ENCODE measurements at places on chromosomes 5 and 9.

DNA sequence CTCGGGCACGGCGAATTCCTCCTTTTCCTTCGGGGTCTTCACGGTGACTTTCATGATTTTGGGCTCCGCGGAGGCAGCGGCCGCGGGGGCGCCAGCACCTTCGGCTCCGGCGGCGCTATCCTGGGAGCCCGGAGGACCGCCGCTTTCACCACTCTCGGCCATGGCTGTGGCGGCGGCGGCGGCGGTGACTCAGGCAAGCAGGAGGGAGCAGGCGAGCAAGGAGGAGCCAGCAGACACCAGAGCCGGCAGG, 315 bp downstream of the UBQLN1 start:
- no peak for DNase-seq

DNA sequence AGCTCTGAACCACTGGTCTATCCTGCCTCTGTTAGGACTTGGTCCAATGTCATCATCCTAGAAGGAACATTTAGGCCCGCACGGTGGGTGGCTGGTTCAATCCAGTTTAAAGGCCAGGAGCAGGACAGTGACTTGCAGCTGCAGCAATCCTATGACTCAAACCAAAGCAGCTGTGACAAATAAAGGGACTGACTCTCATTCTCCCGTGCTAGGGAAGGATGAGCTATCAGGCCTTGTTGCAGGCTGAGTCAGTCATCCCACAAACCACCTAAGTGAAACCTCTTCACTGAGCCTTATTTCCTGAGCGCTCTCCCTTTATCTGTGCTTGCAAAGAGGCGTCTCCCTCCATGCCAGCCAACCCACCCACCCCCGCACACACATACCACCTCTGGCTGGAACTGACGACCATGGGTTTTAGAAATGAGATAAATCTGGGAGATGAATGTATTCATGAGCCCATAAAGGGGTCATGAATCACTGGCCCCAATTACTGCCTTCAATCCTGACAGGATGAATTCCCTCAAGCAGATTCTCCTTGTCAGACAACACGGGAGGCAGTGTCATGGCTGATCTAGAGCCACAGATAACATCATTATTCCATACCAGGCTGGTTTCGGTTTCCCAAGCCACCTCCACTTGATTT, 93.4 kb downstream of the KCNIP1 start:
- no peak for DNase-seq

- DNase-seq: no peak
These were observed 268.3 kb downstream of the PJA2 start for GRCh38 chr5:109141222-109142200.

DNA sequence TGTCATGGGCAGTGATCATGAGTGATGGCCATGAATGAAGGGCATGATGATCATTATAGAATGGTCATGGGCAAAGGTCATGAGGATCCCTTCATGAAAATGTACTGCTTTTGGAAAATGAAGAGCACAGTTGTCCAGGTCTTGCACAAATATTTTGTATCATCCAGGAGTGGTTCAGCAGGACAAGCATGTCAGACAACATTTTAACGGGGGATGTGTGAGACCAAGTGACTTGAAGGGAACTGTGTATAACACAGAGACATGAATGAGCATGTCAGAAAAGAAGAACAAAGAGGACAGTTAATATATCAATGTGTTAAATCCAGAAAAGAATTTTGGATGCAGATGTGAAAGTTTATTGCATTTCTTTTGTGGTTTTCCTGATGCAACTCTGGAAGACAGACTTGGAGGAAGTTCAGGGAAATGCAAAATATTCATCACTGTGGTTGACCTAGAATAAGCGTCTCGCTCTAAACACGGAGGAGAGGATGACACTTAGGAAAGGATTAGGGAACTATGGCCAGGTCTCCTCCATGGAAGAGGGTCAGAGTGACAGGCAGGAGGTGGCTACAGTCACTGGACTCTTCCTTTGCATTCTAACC, 116.1 kb upstream of the IRX4 start:
- DNase-seq: no peak

- DNase-seq: no peak
These were observed 41.7 kb upstream of the BARX1 start for GRCh38 chr9:93996863-93997262.

DNA sequence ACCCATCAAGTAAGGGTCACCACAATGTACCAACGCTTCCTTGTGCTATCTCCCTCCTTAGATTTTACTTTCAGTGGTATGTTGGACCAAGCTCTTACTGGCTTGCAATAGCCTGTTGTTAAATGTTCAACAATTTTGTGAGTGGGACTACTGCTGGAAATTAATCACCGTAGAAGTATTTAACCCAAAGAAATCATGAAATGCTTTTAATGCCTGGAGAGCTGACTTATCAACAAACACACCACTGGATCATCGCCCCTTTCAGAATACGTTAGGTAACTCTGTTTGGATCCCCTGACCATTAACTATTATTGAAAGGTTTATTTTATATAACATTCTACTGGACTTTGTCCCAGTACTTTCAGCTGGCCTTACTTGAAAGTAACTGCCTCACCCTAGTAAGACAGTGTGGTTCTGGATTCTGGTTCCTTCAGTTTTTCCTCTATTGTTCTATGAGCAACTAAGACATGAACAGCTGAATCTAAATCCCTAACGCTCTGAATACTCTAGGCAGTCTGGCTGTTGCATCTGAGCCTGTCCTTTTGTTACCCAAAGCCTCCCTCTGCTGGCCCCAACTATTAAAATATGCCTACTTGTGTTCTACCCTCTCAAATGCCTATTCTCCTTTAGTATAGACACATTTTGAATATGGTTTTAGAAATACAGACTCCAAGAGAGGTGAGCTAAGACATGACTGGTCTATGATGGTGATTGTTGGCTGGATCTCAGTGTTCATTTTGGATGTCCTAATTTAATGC, 1203.4 kb upstream of the DMAC1 start:
- no peak for DNase-seq

DNA sequence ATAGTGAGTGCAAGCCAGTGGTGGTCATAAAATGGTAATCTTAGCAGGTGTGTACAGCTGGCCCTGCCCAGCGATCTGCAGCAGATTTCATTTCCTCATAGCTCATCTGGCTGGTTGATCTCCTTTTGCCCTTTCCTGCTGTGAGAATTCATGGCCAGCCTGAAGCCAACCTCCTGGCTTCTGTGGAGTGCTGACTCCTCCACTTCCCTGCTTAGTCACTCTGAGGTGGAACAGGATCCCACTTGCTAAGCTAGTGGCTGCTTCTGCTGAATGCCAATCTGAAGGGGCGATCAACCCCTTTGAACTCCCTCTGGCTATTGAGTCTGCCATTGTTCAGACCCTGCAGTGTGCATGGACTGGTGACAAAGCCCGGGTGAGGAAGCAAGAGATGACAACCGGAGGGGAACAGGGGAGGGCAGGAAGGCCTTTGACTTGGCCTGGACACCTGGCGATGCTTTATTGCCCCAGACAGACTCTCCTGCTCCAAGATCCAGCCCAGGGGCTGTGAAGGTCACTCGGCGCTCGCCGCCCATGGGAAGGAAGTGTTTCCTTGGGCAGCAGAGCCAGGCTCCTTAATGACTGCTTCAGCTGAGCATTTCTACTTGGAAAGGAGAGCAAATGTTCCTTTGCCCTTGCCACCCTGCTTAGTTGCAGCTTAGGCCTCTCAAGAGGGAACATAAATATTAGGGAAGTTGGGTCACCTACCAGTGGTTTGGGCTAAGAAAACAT, 341.1 kb downstream of the ZSWIM6 start:
- no peak for DNase-seq

DNA sequence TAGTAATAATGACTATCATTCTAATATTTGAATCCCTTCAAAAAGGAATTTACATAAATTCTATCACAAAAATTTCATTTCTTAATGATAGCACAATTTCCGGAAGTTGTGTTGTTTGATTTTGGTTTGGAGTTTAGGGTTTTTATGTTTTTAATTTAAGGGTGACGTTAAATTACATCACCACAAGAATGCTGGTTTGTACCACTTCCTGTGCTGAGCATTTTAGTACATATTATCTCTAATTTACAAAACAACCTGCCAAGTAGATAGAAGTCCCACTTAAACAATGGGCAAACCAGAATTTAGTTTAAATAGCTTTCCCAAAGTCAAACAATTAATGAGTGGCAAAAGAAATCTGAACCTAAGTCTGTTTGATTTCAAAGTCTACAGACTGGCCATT, 63.4 kb downstream of the DENND1A start:
- DNase-seq: no peak

- no peak for DNase-seq
These were observed 22.6 kb downstream of the TGFBR1 start for GRCh38 chr9:99127356-99128132.

GRCh38 chr5:52710310-52710971, 77.3 kb upstream of the ITGA1 start:
- no peak for DNase-seq

GRCh38 chr9:121824651-121825030, 173.2 kb downstream of the DAB2IP start:
- DNase-seq: no peak

DNA sequence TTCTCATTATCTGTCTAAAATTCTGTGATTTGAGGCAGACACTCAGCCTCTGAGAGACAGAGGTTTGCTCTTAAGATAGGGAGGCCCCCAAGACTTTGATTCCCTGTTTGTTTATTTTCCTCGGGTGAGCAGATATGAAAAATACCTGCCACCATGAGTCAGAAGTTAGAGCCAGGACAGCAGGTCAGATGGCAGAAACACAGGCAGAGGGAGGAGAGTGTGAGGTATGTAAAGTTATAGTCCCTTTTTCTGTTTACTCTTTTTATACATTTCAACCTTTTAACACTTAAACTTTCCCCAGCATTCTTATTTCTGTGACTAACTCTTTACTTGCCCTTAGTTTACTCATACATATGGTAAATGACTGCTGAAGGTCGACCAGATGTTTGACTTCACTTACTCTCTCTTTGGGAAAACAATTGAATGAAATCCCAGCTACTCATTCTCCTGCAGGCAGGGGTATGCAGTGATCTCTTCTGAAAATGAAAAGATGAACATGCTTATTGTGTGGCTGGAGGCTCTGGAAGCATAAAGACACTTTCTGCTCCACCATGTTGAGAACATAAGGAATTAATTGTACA, 383.8 kb downstream of the NTRK2 start:
- no peak for DNase-seq

GRCh38 chr5:143923634-143924266, 111.8 kb downstream of the HMHB1 start:
- no peak for DNase-seq

DNA sequence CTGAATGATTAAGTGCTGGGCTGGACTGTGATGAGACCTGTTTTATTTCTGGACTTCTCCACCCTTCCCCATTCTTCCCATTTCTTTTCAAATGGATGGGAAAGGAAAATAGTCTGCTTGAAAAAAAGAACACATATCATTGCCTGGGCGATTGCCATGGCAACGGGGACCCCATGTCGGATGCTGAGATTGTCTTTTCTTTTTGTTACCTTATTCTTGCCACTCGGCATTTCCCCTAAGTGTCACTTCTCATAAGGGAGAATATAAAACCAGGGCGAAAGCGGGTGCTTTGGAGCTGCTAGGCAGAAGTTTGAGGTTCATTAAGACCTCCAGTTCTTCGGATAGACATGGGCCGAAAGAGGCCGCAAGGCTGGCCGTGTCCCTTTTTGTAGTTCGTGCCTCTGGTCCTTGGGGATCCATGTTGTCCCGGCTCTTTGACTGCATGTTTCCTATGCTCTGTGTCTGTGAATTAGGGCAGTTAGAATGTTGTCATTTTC, 763 bp downstream of the FGD3 start:
- no peak for DNase-seq

- no peak for DNase-seq
These were observed 124.4 kb downstream of the NFIB start for GRCh38 chr9:14189578-14189977.

GRCh38 chr5:7398596-7399280, 2.8 kb downstream of the ADCY2 start:
- DNase-seq: no peak

GRCh38 chr5:55136521-55136920, 23.4 kb upstream of the GPX8 start:
- DNase-seq: no peak

DNA sequence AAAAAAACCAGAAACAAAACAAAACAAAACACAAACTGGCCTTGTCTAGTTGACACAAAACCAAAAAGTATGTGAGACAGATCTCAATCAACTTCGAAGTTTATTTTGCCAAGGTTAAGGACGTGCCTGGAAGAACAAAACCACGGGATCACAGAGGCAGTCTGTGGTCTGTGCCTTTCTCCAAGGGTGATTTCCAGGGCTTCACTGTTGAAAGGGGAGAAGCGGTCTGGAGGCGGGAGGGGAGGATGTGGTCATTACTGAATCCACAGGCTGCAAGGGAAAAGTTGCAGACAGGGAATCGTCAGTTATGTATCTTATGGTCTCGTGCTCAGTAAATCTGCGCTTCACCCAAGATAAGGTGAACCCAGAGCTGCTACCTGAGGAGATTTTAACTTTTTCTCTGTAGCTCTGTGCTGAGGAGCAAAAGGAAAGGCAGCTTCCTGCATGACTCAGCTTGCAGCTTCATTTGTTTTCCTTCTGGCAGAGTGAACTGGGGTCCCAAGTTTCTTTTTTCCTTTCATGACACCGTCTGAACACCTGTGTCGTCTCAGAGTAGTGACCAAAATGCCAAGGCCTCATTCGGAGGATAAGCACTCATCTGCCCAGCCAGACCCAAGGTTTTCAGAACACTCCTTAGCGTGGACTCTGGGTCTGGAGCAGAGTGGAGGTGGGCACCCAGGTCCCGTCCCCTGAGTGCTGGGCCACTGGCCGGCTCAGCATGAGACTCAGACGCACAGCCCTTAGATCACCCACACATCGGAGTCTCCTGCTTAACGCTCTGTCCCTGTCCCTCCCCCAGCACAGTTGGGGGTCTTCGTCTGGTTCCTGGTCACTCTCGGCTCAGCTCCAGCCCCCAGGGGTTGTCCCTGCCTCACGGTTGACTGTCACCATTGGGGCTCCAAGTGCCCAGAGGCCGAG, 25.9 kb downstream of the ROPN1L start:
- DNase-seq: no peak

GRCh38 chr5:91121347-91121993, 261.6 kb downstream of the ARRDC3 start:
- no peak for DNase-seq

All from GM12864 (cell line).